Kidney (tissue), 22 donors: ENCODE measurements at places on chromosomes 1 and 21. TPM values are rescaled to one million over a fixed set of nuclear protein-coding genes. Genes with fewer than 3 reads are reported as not detected.

DNA sequence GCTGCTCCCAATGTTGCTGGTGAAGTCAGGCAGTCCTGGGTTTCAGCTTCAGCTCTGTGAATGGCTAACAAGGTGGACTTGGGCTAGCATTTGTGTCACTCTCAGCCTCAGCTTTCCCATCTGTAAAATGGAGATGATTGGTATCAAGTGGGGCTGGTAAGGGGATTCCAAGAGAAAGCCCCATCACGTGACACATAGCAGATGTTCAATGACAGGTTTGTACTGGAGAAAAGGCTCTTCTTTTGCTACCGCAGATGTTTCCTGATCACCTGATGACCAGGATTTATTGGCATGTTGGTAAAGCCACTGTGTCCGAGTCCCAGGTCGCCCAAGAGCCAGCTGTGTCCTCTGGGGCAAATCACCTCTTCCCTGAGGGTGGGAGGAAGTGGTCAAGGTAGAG, 335.0 kb downstream of the MATN1 start:
- DNase-seq, result no peak

DNA sequence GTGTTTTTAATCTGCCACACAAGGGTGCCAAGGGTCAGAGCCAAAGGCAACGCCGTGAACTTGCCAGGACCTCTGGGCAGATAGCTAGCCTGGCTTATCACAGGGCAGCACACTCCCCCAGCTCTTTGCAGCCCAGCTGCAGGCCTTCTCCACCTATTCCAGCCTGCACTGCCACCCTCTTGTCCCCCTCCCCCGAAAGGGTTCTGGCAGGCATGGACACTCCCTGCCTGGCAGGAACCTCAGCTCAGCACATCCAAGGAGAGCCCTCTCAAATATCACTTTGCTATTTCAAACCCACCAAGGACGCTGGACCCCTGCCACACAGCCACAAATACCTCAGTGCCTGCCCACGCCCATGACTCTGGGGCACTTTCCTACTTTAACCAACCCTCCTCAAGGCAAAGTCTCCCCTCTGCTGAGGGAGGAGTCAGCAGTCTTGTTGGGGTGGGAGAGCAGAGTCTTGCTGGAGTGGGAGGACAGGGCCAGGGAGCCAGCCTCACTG, 9.1 kb downstream of the SSBP3 start:
- DNase-seq, result peak; percentile 52

GRCh38 chr1:216113181-216113580, 310.1 kb downstream of the USH2A start:
- DNase-seq, result no peak

FCRL2 gene
- 2.5 TPM for total RNA-seq

DNA sequence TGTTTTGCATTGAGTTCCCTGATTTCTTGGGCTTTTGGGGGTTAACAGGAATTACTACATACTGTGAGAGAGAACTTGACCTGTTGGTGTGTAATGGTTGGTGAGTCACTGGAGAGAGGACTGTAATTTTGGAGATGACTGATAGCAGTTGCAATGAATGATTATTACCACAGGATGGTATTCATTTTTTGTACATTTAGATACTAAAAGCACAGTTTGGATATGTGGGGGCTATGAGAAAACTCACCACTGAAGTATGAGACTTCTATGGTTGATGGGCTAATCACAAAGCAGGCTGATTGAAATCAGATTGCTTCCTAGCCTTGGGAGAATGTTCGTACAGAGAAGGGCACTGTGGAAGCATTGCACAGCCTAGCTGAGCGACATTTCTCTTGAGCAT, 1571.3 kb upstream of the PRMT6 start:
- no peak for DNase-seq

BSND gene
- 1.4 TPM for total RNA-seq

GRCh38 chr1:164602480-164603093, 43.6 kb downstream of the PBX1 start:
- DNase-seq, result peak; percentile 88

DNA sequence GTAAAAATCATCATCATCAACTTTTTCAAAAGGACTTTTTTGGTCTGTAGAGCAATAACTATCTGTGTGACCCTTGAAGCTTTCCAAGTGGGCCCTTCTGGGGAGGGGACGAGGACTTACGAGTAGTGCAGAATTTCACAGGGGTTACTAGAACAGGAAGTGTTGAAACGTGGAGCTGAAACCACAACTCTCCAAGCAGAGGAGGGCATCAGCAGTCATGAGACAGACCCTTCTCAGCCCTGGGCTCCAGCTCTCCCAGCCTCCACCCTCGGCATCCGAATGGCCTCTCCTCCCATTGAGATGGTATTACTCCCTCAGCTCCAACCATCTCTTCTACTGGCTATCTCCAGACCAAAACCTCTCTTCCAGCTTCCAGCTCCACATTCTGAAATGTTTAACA, 3.6 kb downstream of the FAM89A start:
- no peak for DNase-seq

GRCh38 chr1:23528250-23528978, 2.6 kb downstream of the E2F2 start:
- no peak for DNase-seq

DNA sequence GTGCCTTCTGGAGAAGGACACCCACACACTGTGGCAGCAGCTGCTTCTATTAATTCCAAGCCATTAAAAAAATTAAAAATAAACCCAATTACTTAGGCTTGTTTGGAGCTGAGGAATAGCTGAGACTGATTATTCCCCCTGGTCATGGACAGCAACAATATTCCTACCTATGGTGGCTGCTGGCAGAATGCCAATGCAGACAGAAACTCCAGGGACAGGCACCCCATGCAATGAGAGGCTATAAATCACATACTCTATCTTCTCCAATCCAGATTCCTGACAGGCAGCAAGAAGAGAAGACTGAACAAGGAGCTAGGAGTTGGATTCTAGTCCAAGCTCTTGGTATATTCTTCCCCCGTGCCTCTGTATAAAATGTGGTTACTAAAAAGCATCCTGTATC, 275.4 kb upstream of the BEND5 start:
- DNase-seq, result no peak
